ENCODE measurements at places on chromosomes 2 and 18. TPM values are rescaled to one million over a fixed set of nuclear protein-coding genes. Genes with fewer than 3 reads are reported as not detected.

GRCh38 chr2:218286570-218287459, 5.5 kb downstream of the TMBIM1 start:
- peak; percentile 78 for DNase-seq

IL36RN gene
- not detected for polyA plus RNA-seq

C2orf81 gene
- 1.2 TPM for polyA plus RNA-seq

- no peak for DNase-seq
These were observed 120.6 kb downstream of the PIGN start for GRCh38 chr18:62066102-62066818.

GRCh38 chr2:177740700-177741099, 331.9 kb downstream of the PDE11A start:
- no peak for DNase-seq

DNA sequence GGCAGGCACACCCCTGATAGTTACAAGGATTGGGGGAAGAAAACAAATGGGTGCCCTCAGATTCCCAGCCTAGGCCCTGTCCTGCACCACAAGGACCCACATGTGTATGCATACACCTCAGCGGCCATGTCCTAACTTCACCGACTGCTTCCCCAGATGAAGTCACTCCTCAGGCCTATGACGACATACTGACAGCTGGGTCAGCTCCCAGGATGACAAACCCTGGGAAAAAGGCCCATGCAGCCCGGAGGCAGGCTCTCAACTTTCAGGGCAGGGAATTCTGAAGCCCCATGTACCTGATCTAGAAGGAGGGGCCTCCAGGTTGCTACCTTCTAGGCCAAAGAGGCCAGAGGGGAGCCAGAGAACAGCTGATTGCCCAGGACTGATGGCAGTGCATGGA, 11.0 kb upstream of the PLEKHM3 start:
- no peak for DNase-seq

- no peak for DNase-seq
These were observed 5.1 kb upstream of the GAL3ST2 start for GRCh38 chr2:241771286-241772062.

DNA sequence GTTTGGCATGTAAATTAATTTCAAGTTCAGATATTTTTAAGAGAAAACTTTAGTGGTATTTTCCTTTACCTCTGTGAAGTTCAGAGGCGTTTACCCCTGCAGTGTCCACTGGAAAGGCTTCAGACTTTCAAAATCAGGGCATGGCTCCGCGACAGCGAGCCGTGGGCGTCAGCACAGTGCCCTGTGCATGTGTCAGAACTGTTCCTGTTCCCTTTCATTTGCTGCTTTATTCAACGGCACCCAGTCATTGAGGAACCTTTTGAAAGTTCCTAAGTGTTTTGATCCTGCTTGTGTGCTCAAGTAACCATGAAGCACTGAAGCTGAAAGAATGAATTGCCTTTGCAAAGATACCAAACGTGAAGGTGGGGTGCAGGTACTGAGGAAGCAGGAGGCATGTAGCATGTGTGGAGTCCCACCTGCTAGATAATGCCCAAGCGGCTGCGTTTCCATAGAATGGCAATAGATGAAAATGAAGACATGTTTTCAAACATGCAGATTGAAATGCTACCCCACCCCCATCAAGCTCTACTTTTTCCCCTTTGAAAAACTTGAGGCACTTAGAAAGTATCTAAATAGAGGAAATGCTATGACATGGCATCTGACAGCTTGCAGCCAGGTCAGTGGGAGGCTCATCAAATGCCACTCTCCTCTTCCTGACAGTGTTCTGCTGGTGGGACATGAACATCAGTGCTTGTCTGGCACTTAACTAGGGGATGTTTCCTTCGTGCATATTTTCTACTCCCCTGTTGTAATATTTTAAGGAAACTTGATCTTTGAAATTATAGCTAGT, 148.6 kb downstream of the ZNF236 start:
- DNase-seq = no peak

DNA sequence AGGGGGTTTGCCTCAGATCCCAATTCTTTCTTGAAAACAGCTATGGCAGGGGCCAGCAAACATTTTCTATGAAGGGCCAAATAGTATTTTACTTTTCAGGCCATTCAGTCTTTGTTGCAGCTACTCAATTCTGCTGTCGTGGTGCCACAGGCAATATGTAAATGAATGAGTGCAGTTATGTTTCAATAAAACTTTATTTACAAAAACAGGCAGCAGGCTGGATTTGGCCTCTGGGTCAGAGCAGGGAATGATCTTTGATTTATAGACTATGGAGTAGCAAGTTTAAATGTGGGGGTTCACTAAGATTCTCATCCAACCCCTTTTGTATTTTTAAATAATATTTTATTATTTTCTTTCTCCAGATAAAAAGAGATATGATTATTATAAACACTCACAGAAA, 72.4 kb downstream of the IRS1 start:
- DNase-seq = no peak

DNA sequence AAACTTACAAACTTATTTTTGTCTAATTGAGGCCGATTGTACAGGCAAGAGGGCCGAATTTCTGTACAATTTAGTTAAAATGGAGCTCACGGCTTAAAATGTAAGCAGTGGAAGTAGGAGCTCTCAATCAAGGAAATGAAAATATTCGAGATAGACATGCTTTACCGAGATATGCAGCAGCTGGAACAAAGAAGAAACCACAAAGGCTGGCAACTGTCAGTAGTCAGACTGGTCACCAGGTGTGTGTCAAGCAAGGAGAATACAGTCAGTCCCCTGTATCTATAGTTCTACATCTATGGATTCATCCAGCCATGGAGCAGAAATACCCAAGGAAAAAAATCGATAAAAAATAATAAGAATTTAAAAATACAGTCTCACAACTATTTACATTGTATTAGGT, 122.6 kb downstream of the WDSUB1 start:
- DNase-seq = no peak

Data from CD4-positive, CD25-positive, alpha-beta regulatory T cell (primary cell).